Stimulated activated naive CD4-positive, alpha-beta T cell (primary cell): ENCODE measurements at places on chromosomes 7 and 10.
A peak's percentile ranks its signal among the peaks of the same experiment; 100 is the strongest.

DNA sequence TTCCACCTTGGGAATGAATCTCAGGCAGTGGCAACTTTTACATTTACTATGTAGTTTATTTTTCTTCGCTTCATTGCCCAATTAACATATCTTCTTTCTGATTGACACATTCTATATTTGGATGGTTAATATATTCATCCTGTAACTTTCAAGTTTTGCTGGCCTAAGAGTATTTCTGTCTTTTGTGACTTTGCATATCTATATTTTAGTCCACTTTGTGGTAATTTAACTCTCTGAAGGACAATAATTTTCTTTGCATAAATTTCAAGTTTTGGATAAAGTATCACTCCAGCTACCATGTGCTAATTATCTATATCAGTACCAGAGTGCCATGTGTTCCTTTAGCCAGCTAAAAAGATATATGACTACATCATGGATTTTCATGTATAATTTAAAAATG lies 151.5 kb upstream of the KAT6B start:
- DNase-seq, result no peak

DNA sequence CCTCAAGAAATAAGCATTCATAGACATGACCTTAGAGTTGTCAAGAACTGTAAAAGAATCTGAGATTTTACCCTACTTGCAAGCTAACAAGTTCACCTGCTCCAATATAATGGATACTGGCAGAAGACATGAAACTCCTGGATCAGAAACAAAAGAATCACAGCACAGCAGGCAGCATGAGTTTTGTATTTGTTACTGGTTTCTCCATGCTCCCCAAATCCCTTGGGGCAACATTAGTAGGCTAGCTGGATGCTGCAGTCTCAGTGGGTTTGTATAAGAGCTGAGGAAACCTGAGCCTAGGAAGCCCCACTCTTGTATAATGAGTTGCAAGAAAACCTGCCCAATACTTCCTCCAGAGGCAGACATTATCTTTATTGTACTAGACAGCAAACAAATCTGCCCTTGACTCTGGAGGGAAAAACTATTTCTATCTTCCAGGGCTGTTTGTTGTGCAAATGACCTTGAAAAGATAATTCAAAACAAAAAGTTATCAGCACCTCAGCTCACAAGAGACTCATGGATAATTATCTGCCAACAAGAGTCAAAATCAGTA lies 64.8 kb downstream of the ABLIM1 start:
- DNase-seq, result no peak

GRCh38 chr7:134083766-134084487 lies 43.2 kb upstream of the LRGUK start:
- DNase-seq, result no peak

- DNase-seq, result no peak
These were observed 257.6 kb upstream of the IGFBP3 start for GRCh38 chr7:46178661-46179060.

- DNase-seq, result no peak
These were observed 14.5 kb downstream of the LOXL4 start for GRCh38 chr10:98253499-98253898.

- no peak for DNase-seq
These were observed 341.2 kb downstream of the CRPPA start for GRCh38 chr7:16080131-16080530.

DNA sequence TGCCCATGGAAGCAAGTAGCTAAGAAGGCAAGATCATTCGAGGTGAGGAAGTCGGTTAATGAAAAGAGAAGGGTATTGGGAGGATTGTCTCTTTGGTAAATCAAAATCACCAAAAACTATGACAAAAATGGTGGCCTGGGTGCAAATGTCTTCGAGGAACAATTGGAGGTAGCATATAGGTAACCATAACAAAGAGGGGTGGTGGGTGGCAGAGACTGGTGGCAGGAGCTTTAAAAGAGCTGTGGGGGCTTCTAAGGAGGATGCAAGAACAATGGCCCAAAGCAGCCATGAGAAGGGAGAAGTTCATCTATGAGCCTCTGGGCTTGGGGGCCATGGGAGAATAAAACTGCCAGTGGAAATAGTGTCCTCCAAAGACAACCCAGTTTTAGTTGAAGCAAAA lies 172.2 kb upstream of the PDE1C start:
- no peak for DNase-seq

GRCh38 chr10:31789555-31789954 lies 139.1 kb downstream of the ARHGAP12 start:
- peak; percentile 17 for DNase-seq

DNA sequence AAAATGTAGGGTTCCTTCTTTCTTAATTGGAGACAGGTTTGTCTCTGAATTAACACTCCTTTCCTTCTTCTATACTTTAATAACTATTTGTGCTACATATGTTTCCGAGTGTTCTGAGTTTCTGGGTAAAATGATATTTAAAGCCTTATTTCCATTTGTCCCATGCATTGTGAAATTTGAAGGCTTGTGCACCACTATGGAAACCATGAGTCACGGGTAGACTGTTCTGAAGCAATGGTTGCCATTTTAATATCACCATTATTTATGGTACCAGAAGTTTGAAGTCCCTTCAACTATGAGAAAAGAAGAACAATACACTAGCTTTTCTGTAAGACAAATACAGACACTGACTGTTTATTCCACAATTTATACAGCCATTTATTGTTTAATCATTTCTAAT lies 44.7 kb upstream of the ZEB1 start:
- DNase-seq, result no peak

- no peak for DNase-seq
These were observed 527.8 kb downstream of the SH2D4B start for GRCh38 chr10:81065474-81065873.

GRCh38 chr10:121531076-121531829 lies 67.0 kb downstream of the FGFR2 start:
- DNase-seq, result no peak

GRCh38 chr7:89761173-89761572 lies 393.1 kb upstream of the STEAP1 start:
- DNase-seq, result no peak

GRCh38 chr7:31091924-31092434 lies 39.9 kb downstream of the ADCYAP1R1 start:
- DNase-seq, result no peak

GRCh38 chr10:100647928-100648327 lies 97.5 kb upstream of the PAX2 start:
- DNase-seq, result no peak

DNA sequence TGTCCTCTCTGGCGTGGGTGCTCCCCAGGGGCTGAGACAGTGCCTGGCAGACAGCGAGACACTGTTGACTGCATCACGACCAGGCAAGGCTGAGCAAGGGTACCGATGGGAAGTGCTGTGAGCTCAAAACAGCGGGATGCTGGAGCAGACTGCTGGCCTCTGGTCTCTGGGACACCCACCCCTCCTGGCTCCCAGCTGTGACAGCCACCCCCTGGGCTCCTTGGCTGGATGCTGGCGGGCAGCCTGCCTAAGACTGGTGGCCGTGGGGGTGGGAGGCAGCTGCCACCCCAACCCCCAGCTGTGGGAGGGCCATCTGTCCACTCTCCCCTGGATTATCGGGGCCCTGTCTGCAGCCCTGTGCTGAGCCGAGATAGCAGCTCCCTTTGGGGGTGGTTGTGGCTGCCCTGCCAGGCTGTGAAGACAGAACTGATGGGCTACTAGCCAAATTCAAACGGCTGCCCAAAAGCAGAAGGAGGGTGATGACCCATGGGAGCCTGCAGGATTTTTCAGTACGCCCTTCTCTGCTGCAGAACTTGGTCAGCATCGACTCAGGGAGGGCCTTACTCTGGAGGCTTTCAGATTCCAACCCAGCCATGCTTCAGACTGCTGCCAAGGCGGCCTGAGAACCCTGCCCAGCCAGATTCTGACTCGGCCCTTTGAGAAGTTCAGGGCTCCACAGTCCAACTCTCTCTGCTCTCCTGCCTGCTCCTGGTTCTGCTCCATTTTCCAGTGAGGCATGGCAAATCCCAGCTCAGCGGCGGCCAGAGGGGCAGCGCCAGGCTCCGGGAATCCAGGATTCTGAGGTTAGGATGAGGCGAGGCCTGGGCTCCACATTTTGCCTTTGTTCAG lies 125.3 kb downstream of the NEURL1 start:
- no peak for DNase-seq

DNA sequence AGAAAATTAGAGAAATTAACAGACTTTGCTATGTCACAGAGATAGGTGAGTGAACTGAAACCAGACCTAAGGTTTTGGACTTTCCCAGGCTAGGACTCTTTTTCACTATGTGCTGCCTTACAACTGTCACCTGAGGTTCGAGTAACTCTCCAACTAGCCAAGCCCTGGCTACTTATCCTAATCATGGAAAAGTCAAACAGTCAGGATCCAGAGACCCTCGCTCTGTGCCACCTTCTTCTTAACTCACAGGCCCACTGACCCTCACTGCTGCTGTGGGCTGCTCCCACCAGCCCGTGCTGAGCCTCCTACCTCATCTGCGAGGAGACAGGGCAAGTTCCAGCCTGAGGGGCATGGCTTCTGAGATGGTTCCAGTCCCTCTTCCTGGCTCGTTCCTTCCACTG lies 211.4 kb upstream of the KLF14 start:
- no peak for DNase-seq

GRCh38 chr10:73813333-73813732 lies 1.9 kb upstream of the NDST2 start:
- no peak for DNase-seq

DNA sequence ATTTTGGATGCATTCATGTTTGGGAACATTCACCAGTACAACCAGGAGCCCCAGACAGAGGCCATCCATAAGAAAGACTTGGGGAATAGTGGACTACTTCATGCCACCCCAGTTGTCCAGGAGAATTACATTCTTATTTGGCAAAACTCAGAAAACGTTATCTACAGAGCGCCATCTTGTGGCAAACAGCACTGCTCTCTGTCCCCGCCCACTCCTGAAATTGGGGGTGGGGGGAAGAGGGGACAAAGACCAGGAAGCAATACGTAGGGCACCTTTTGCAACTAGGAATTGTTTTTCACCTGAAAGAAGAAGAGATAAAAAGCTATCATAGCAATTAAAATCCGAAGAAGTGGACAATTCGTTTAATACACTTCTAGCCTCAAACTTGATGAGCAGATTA lies 134.6 kb upstream of the MGMT start:
- peak; percentile 16 for DNase-seq

DNA sequence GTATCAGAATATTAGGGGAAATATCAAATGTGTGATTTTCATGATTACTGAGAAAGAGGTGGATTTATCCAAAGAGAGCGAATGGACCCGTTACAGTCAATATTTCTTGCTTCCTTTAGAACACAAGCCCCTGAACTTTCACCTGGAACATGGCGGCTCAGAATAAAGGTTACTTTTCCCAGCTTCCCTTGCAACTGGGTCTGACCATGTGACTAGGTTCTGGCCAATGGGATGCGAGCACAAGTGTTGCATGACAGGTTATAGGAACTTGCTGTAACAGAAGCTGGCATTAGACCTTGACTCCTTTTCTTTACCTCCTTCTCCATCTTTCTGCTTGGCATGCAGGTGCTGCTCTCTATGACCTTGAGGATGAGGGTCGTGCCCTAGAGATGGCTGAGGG lies 556.1 kb downstream of the TYW1 start:
- DNase-seq, result no peak

DNA sequence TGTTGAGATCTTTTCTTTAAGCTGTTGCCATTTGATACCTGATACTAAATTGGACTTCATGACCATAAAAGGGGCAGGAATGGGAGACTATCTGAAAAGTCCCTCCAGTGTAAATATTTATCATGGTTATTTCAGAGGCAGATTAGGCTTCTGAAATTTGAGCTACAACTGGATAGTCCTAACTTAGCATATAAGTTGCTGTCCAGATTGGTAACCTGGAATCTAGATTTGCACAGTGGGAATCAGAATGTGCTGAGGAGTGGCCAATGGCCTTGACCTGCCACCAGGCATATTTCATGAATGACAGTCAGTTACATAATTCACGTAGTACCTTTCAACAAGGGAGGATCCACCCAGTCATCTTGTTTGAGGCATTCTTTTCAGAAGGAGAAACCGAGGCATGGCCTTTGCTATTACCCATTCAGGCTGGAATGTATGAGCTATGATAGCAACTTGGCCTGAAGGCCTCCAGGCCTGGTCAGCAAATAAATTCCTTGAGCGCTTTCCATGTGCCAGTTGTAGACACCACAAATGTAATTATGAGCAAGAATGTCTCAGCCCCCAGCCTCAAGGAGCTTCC lies 80.0 kb downstream of the EEPD1 start:
- DNase-seq, result no peak

DNA sequence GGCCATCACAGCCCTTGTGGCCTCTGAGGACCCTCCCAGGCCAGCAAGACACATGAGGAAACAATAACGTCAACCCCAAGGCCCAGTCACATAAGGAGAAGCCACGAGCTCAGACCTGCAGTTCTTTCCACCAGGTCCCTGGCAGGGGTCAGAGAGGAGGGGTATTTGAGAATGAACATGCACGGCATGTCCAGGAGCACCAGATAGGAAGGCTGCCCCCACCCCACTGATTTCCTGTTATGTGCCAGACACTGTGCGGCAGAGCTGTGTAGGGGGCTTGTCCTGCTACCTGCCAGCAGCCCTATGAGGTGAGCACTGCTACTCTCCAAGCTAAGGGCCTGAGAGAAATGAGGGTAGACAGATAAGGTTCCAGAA lies 40.7 kb upstream of the ZMIZ1 start:
- DNase-seq, result no peak

- DNase-seq, result no peak
These were observed 290.0 kb upstream of the TEX47 start for GRCh38 chr7:89085580-89085979.

GRCh38 chr10:1137499-1138163 lies 81.4 kb downstream of the WDR37 start:
- DNase-seq, result no peak

DNA sequence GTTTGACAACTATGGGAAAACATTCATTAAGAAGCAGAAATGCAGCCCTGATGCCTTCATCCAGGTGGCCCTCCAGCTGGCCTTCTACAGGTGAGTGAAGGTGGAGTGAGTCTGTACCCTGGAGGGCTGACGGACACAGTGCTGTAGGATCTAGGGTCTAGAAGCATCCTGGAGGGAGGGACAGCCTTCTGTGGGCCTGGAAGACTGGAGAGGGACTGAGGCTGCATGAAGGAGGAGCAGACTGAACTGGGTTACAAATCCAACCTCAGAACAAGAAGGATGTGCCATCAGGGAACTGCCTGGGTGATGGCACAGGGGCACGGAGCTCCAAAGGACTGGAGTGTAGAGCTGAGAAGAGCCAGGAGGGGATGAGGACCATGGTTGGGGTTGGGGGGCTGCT lies 27.5 kb upstream of the C10orf53 start:
- DNase-seq, result no peak

GRCh38 chr10:126397156-126397555 lies 8.9 kb upstream of the ADAM12 start:
- DNase-seq, result no peak

GRCh38 chr10:94264085-94264484 lies 98.7 kb downstream of the NOC3L start:
- no peak for DNase-seq

DNA sequence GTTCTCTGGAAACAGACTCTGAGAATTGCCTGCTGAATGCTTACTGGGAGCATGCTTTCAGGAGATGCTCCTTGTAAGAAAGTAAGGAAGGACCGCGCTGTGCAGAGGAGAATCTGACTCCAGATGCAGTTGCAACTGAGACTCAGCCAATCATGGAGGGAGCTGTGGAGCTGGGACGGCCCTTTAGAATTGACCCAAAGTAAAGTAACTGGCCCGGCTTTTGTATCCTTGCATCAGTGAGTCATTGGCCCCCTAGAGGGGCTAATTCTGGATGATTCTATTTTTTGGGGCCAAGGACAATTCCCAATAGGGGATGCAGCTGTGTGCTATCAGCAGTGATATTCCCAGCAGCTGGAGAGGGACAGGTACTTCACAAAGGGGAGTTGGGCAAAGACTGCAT lies 170.4 kb downstream of the PTEN start:
- DNase-seq, result no peak

- DNase-seq, result peak; percentile 35
These were observed 765 bp downstream of the SLC25A40 start for GRCh38 chr7:87875151-87876039.
